ENCODE measurements at places on chromosomes 2 and 18. TPM values are rescaled to one million over a fixed set of nuclear protein-coding genes. Genes with fewer than 3 reads are reported as not detected.

Gene TGFA
- total RNA-seq = 0.77 TPM

Gene LOXL3
- total RNA-seq = 21.9 TPM

Gene AQP12B
- total RNA-seq = not detected

Gene RAB11FIP5
- total RNA-seq = 25.1 TPM

Gene MC4R
- total RNA-seq = not detected

Gene LYG2
- total RNA-seq = not detected

Gene IL36G
- total RNA-seq = not detected

DNA sequence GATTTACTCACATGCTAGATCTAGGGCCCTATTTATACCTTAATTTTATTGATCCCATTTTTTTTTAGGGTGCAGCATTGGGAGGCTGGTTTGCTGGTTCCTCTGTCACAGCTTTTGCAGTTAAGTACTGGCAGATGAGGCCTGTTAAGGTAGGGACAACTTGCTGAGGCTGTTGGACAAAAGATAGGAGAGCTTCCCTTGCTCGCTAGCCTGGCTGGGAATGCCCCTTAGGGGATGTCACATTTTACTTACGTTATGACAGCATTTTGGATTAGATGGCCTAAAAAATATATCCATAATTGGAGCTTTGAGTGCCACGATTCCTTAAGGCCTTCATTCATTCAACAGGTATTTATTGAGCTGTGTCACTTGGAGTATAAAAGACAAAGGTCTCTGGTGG is 8.2 kb downstream of the LGALSL start:
- no peak overlapping the region for H3K4me3 ChIP-seq
- no peak overlapping the region for H3K27ac ChIP-seq
- DNase-seq = no peak
- peaks cover 7% of the 10 kb centered on the region for H3K36me3 ChIP-seq
- peaks cover 11% of the 10 kb centered on the region for H3K4me1 ChIP-seq

- no peaks in the 10 kb centered on the region for H3K36me3 ChIP-seq
- no peak for DNase-seq
- H3K4me3 ChIP-seq = no peak overlapping the region
- H3K27me3 ChIP-seq = peaks cover 34% of the 10 kb centered on the region
- H3K4me1 ChIP-seq = no peaks in the 10 kb centered on the region
These were observed 57.3 kb upstream of the SIX3 start for GRCh38 chr2:44884231-44884630.

- DNase-seq = no peak
- H3K4me3 ChIP-seq = no peak overlapping the region
- H3K27me3 ChIP-seq = no peaks in the 10 kb centered on the region
- no peaks in the 10 kb centered on the region for H3K4me1 ChIP-seq
- no peak overlapping the region for H3K27ac ChIP-seq
These were observed 14.1 kb downstream of the SLC66A3 start for GRCh38 chr2:11169333-11169732.

GRCh38 chr18:3332376-3332775 is 70.4 kb downstream of the MYL12B start:
- H3K36me3 ChIP-seq = no peaks in the 10 kb centered on the region
- H3K27ac ChIP-seq = no peak overlapping the region
- no peaks in the 10 kb centered on the region for H3K27me3 ChIP-seq
- H3K4me1 ChIP-seq = peaks cover 31% of the 10 kb centered on the region

DNA sequence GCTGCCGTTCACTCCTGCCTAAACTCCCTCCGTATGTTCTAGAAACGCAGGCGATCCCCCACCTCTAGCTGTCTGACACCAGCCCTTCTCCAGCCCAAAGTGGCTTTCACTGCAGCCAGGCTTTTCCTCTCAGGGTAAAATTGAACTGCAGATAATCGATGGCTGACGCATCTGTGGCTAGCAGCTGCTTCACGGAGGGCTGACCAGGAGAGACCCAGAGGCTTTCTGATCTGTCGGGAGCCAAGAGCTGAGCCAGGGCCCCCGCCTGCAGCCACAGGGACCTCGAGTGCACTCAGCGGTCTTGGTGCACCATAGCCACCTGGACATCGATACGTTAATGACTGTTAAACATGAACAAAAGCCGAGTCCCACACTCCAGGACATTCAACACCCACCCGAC is 107.5 kb downstream of the MBP start:
- no peaks in the 10 kb centered on the region for H3K27me3 ChIP-seq
- peaks cover 6% of the 10 kb centered on the region for H3K36me3 ChIP-seq
- DNase-seq = no peak
- H3K27ac ChIP-seq = no peak overlapping the region

DNA sequence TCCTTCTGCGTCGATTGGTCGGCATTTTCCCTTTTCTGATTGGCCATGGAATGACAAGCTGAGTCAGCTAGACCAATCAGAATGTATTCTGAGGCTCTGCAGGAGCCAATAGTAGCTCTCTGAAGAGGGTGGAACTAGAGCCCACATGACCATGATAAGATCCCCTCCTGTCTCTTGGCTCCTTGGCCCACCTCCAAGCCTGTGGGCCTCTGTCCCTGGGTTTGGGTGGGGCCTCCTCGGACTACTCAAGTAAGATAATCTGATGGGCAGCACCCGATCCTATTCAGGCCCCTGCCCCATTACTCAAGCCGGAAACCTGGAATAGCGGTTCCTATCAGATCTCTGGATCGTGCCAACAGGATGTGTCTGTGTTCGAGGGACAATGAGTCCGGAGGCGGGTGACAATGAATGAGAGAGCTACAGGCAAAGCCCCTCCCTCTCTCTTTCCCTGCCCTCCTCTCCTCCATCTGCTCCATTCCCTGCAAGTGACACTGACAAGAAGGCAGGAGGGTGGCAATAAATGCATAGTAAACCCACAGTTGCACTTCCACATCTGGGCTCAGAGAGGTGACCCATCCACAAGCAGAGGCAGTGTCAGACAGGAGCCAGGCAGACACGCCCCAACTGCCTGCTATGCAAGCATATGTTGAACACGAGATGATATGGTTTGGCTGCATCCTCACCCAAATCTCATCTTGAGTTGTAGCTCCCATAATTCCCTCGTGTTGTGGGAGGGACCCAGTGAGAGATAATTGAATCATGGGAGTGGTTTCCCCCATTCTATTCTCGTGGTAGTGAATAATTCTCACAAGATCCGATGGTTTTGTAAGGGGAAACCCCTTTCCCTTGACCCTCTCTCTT is 114.7 kb downstream of the TNS1 start:
- H3K4me3 ChIP-seq = no peak overlapping the region
- no peak overlapping the region for H3K27ac ChIP-seq
- no peak for DNase-seq
- peaks cover 48% of the 10 kb centered on the region for H3K36me3 ChIP-seq

GRCh38 chr2:150191349-150191748 is 296.1 kb downstream of the RND3 start:
- H3K36me3 ChIP-seq = peaks cover 8% of the 10 kb centered on the region
- peaks cover 11% of the 10 kb centered on the region for H3K4me1 ChIP-seq
- H3K27ac ChIP-seq = no peak overlapping the region
- no peak for DNase-seq
- H3K27me3 ChIP-seq = no peaks in the 10 kb centered on the region
- no peak overlapping the region for H3K4me3 ChIP-seq

- no peak overlapping the region for H3K27ac ChIP-seq
- peaks cover 37% of the 10 kb centered on the region for H3K4me1 ChIP-seq
- H3K4me3 ChIP-seq = no peak overlapping the region
- no peak for DNase-seq
- H3K36me3 ChIP-seq = no peaks in the 10 kb centered on the region
These were observed 66.5 kb downstream of the AGAP1 start for GRCh38 chr2:235560345-235560744.

DNA sequence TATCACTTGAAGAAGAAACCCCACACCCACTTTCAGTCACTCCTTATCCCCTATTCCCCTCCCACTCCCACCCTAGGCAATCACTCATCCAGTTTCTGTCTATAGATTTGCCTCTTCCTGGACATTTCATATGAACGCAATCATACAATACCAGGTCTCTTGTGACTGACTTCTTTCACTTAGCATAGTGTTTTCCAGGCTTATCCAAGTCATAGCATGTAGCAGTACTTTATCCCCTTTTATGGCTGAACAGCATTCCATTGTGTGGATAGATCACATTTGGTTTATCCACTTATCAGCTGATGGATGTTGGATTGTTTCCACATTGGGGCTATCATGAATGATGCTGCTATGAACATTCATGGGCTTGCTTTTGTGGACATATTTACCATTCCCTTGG is 6.6 kb downstream of the CFAP221 start:
- no peak overlapping the region for H3K4me3 ChIP-seq
- DNase-seq = no peak
- H3K27me3 ChIP-seq = peaks cover 1% of the 10 kb centered on the region
- H3K36me3 ChIP-seq = no peaks in the 10 kb centered on the region

DNA sequence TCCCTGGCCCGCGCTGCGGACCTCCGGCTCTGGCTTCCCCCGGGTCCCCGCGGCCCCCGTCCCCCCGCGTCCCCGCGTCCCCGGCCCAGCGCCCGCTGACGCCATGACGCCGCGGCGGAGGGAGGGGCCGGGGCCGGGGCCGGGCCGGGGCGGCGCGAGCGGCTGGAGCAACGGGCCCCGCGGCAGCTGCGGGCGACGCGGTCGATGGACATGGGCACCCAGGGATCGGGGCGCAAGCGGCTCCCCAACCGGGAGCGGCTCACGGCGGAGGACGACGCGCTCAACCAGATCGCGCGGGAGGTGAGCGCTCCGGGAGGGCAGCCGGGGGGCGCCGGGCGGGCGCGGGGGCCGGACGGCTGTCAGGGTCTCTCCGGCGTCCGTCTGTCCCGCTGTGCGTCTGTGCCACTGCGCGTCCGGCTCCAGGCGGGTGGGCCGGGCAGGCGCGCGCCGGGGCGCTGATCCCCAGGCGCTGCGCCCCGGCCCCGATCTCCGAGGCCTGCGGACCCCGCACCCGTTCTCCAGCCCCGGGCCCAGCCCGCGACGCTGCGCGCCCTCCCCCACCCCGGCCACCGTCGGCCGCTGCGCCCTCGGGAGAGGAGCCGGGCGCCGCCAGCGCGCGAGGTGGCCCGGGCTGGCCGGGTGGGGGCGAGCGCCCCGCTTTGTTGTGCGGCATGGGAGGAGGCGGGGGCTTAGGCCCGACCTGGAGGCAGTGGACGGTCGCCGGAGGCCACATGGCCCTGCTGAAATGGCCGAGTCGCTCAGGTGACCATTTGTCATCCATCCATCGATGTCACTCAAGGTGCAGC is at the start of gene LRRFIP1:
TSS of gene LRRFIP1 (plus strand) at position 147 of the 806 bp plus-strand sequence. CDS start at position 205, 58 bp downstream.
- peaks cover 10% of the 10 kb centered on the region for H3K4me1 ChIP-seq
- DNase-seq = peak; percentile 47
- peak within 1 kb of the TSS; percentile 80 for H3K4me3 ChIP-seq

DNA sequence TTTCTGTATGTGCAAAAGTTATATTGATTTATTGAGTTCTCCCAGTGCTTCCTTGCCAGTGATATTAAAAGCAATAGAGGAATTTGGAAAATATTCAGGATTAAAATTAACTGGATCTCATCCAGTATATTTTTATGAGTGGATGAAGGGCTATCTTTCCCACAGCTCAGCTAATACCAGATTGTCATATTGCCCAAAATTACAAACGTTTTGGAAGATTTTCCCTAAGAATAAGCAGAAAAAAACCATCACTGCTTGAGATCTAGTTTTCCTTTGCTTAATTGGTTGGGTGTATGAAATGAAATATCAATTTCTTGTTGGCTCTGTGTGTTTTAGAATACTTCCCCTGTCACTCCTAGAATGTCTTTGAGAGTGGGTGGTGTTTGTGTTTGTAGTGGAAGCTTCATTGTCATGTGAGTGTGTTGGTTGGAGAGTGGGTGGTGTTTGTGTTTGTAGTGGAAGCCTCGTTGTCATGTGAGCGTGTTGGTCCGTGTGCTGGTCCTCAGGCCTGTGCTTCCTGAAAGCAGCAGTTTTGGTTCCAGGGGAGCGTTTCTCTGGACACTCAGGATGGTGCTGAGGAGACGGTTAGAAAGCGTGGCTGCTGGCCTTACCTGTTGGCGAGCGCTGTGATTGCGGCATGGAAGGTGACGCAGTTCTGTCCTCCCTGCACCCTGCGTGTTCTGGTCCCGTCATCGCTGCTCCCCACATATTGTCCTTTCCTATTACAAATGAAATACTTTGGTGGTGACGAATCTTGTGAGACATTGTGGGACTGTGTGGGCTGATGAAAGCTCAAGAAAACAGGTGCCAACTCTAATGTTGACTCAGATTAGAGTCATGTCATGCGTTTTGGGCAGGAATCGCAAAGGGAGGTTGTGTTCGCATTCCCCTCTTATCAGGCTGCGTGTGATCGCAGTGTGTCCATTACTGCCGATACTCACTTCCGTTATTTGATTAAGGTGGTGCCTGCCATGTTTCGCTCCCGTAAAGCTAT is 12.4 kb downstream of the ASB1 start:
- no peaks in the 10 kb centered on the region for H3K27me3 ChIP-seq
- H3K27ac ChIP-seq = no peak overlapping the region
- peaks cover 13% of the 10 kb centered on the region for H3K4me1 ChIP-seq
- no peak for DNase-seq

GRCh38 chr2:71064754-71065621 is 3.5 kb upstream of the NAGK start:
- H3K27ac ChIP-seq = peak overlapping the region; percentile 0
- H3K36me3 ChIP-seq = no peaks in the 10 kb centered on the region
- H3K4me1 ChIP-seq = peaks cover 36% of the 10 kb centered on the region
- no peak overlapping the region for H3K4me3 ChIP-seq
- peaks cover 8% of the 10 kb centered on the region for H3K27me3 ChIP-seq

DNA sequence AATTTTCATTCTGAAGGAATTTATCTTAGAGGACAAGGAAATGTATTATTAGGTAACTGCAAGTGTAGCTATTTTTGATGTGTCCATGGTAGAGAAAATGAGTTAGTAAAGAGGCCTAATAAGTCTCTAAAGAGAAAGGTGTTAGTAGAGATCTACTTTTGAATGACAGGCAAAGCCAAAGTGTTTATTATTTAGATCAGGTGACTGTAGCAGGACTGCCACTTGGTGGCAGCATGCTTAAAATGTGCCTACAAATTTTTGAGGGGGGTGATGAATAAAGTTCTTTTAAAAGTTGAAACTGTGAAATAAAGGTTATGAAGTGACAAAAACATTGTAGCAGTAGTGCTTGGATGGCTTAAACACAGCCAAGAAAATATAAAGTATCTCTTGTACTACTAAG is 421.5 kb upstream of the MEIS1 start:
- no peak overlapping the region for H3K4me3 ChIP-seq
- H3K4me1 ChIP-seq = peaks cover 28% of the 10 kb centered on the region
- H3K36me3 ChIP-seq = peaks cover 3% of the 10 kb centered on the region
- H3K27me3 ChIP-seq = no peaks in the 10 kb centered on the region
- H3K27ac ChIP-seq = no peak overlapping the region

DNA sequence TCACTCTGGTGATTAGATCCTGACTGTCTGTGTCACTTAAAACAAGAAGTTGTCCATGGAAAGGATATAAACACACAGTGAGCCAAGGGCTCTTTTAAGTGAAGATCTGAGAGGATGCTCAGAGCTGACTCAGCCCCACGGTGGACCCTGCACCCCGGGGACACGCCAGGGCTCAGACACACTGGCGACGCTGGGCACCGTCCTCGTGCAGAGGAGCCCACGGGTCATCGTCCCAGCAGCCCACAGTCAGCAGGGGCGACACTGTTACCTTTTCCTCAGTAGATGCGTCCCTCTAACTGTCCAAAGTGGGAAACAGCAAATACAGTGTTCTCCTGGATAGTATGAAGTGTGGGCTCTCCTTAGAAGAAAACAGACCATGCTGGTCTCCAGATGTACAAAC is 225.6 kb downstream of the HDAC4 start:
- no peak overlapping the region for H3K27ac ChIP-seq
- DNase-seq = peak; percentile 10
- H3K4me1 ChIP-seq = peaks cover 3% of the 10 kb centered on the region
- H3K4me3 ChIP-seq = no peak overlapping the region
- peaks cover 75% of the 10 kb centered on the region for H3K36me3 ChIP-seq

- no peak overlapping the region for H3K27ac ChIP-seq
- H3K36me3 ChIP-seq = peaks cover 4% of the 10 kb centered on the region
- H3K4me1 ChIP-seq = peaks cover 14% of the 10 kb centered on the region
- DNase-seq = no peak
These were observed 162.2 kb downstream of the PRPF40A start for GRCh38 chr2:152555048-152555447.

Measured in mesothelial cell of epicardium (in vitro differentiated cells).